CD8-positive, alpha-beta memory T cell (primary cell): ENCODE measurements at places on chromosomes 7 and 10.
A peak's percentile ranks its signal among the peaks of the same experiment; 100 is the strongest.

DNA sequence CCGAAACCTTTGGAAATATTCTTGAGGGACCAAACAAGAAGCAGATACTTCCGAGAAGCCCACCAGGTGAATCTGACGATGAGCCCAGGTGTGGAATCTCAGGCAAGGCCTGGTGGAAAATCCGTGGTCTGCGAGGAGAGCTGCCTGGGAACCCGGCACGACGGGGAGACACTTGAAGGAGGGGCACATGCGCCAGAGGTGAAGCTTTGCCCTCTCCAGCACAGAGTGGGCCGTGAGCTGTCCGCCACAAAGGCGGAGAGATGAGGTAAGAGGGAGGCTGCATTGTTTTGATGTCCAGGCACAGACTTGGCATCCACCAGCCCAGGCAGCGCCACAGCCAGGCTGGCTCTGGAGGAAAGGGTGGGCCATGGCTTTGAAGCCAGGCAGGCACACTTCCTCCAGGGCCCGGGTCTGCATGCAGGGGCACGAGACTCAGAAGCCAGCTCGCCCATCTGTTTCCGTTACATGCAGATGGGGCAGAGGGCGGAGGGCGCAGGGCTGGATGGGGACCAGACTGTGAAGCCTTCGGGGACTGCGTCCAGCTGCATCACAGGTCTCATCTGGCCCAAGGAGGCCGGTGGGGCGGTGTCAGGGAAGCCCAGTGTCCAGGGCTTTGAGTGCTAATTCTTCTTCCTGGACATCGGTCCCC, 45.4 kb downstream of the CALML3 start:
- no peak for DNase-seq

GRCh38 chr7:6505685-6506559, 45.3 kb downstream of the GRID2IP start:
- no peak for DNase-seq

DNA sequence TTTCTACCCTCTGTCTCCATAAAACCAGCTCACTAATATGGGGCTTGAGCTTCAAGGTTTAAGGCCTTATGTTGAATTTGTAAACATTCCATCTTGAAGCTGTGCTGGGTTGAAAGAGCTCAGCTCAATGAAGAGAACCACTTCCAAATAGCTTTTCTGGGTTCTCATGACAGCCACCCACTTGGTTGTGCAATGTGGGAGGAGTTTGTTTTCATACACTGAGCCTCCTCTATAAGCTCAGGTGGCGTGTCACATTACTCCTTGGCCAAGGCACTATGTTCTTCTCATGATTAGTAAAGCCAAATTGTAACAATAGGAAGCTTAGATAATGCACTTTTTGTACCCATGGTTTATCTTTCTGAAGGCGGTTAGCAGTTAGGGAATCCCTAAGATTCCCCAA, 265.6 kb downstream of the PTEN start:
- no peak for DNase-seq

DNA sequence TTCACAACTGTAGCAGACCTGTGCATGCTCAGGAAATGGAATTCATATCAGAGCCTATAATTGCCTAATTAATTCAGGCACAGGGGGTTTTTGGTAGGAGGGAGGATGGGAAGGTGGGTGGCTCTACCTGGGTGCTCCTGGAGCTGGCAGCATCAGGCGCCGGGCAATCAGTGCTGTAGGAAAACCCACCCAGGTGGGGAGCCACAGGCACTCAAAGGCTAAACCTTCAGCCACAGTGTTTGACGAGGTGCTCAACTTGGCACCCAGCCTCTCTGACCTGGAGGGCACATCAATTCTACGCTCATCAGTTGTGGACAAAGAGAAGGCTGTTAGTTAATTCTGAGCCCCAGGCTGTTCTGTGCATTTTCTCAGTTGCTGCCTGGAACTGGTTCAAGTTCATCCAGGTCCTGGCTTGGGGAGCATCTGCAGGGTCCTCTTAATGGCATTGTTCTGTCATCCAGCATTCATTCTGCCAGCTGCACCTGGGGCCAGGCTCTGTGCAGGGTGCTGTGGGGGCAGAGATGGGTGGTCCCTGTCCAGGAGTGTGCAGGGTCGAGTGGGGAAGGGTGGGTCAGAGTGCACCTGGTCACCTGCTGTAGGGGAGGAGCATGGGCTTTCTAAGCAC, 54.1 kb upstream of the NPTX2 start:
- no peak for DNase-seq

DNA sequence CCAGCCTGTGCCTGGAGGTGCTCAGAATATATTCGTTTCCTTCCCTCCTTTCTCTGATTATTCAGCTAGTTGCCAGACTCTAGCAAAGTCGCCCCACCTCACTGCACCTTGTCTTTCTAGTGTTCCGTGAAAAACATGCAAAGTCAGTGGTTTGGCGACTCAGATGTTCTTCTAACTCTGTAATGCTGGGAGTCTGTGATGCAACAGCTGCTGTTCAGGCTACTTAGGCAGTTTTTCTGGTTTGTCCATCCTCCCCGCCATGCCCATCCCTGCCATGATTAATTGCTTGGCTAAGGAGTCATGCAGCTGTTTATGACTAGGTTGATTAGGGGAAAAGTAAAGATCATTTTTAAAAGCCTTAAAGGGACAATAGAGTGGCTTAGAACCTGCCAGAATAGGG, 99.4 kb downstream of the MTPN start:
- no peak for DNase-seq

DNA sequence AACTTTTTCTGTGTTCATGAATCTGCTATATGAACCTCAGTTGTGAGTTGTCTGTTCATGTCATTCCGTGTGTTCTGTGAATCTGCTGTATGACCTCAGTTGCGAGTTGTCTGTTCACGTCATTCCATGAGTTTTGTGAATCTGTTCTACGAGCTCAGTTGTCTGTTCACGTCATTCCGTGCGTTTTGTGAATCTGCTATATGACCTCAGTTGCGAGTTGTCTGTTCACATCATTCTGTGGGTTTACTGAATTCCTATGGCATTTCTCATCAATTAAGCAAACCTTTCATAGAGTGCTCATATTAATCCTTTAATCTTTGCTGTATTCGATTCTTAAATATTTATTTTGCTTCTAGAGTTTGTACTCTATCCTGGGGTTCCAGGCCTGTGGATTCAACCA, 150.6 kb downstream of the DIP2C start:
- DNase-seq: no peak

- DNase-seq: no peak
These were observed 242.5 kb downstream of the VTI1A start for GRCh38 chr10:112689327-112690072.

- no peak for DNase-seq
These were observed 5.7 kb downstream of the TNS3 start for GRCh38 chr7:47576031-47576865.

- DNase-seq: no peak
These were observed 8.8 kb downstream of the PSD start for GRCh38 chr10:102409604-102410428.

GRCh38 chr10:76401006-76401405, 969.6 kb downstream of the LRMDA start:
- DNase-seq: no peak

DNA sequence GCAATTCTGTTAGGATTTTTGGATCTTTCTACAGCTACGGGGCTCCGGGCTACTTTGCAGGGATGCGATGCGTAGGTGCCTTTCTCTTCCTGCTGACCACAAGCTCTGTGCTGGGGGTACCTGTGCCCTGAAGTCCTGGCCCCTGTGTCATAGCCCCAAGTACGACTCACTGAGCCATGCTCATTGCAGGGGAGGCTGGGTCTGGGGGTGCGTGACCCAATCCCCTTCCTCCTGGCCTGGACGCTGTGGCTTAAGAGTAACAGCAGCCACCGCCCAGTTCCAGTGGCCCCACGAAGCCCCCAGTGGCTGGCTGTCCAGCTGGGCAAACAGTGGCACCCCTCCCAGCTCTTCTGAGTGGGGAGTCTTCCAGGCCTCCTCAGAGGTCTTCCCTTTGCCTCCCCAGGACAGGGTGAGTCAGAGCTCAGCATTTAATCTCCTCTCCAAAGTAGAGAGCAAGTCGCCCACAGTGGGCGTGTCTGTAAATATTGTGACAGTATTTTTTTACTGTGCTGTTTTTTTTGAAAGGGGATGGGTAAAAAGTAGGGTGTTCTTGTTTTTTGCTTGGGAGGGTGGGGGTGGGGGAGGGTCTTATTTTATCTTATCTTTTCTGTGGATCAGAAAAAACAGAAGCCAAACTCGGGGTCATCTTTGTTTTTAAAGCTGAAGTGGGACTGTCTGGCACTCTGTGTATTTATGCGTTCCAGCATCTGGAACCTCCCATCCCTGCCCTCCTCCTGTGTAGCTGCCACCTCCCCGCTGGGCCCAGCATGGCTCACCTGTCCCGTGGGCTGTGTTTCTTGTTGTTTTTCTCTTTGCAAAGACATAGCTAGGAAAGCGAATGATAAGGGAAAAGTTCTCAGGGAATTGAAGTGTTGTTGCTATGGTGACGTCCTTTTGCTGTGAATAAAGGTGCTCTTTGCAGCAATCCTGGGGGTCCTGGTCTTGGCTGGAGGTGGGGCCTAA, 8.2 kb downstream of the LFNG start:
- no peak for DNase-seq

DNA sequence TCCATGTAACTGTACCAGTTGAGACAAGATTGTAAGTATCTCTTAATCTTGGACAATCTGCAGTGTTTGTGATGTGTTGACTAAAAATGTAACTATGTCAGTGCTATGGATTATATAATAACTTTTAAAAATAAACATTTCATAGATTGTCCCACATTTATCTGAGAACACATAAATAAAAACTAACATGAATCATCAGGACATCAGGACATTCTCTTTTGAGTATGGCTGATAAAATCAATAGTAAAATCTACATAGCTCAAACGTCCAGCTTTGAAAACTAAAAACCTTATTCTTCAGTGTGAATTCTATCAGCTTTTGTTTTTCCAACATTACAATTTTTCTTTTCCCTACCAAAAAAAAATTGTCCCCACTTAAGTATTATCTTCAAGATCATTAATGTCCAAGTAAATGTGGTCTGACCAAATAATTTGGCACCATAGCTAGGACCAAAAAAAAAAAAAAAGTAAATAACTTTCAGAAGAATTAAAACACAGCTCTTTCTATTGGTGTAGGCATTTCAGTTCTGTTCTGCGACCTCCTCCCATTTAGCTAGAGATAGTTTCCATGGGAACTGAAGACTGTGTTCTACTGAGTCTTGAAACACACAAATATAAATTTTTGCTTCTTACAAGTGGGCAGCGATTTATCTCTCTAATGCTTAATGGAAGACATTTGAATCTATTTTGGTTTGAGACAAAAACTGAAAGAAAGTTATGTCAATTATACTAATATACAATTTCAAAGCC, 123.0 kb upstream of the SGCE start:
- DNase-seq: no peak

- peak; percentile 78 for DNase-seq
These were observed 2.9 kb upstream of the HMX3 start for GRCh38 chr10:123132576-123133477.

DNA sequence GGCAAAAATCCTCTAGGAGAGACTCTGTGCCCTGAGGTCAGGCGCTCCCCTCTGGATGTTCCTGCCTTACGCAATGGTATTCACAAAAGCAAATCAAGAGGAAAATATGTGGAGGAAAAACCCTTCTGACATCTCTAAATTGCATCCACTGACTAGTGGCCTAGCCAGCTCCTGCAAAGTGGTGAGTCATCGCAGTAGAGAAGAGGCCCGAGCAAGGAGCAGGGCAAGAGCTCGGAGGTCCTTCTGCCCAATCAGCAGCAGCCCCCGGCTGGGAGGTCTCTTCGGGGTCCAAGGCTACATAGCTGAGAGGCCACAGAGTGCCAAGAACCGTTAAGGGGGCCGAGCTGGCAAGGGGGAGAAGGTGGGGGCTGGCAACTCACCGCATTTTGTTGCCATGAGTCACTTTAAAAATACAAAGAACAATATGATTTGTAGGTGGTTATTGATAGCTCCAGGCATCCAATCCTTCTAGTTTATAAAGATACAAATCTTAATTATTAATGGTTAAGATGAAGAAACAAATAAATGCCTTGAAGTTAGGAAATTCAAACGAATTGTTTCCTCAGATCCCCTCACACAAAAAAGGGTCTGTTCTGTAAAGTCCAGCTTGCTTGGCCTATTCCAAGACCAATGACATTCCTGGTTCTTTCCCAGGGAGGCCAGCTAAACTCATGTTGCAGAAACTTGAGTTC, 161.6 kb downstream of the PKD1L1 start:
- DNase-seq: no peak

- no peak for DNase-seq
These were observed 41.8 kb upstream of the GJD4 start for GRCh38 chr10:35563261-35563891.

DNA sequence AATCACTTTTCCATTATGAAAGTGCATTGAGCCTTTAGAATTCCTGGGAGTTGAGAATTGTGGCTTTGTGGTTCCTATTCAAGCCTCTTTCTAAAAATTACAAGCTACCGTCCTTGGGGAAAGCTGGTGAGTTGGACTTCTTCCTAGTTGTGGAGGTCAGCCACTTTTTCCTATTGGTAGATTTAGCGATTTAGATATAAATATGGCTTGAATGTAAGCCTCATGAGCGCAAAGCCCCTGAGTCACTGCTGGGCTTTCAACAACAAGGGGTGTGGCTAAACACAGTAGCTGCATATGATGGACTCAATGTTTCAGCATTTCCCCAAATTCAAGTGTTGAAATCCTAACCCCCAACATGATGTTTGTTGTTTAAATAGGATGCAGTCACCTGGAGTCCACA, 150.0 kb upstream of the IGFBP3 start:
- no peak for DNase-seq

DNA sequence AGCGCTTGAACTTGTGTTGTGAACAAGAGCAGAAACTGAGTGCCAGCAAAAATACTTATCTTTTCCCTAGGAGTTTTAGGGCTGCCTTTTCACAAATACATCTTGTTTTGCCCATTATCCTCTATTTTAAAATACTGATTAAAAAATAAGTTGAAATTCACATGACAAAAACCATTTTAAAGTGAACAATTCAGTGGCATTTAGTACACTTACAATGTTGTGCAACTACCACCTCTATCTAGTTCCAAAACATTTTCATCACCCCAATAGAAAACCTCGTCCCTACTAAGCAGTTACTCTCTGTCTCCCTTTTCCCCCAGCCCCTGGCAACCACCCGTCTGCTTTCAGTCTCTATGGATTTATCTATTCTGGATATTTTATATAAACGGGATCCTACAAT, 1.4 kb downstream of the WBP1L start:
- DNase-seq: no peak

DNA sequence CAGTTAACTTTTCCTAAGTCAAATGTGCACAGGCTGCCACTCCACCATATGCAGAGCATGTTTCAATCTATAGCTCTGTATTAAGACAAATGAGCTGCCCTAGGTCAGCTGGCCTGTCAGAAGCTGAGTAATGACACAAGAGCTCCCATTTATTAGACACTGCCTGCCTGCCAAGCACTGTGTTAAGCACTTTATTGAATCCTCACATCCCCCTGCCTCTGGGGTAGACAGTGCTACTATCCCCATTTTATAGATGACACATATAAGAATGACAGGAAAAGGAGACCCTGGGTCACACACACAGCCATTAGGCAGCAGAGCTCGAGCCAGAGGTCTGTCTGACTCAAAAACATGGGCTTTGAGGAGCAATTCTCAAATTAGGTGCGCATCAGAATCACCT, 179.8 kb upstream of the PDE1C start:
- DNase-seq: no peak

GRCh38 chr10:15378569-15378968, 7.5 kb upstream of the FAM171A1 start:
- no peak for DNase-seq
